ENCODE measurements at places on chromosomes 7 and 10.

- DNase-seq: no peak
These were observed 143.0 kb upstream of the TCF7L2 start for GRCh38 chr10:112807013-112807412.

GRCh38 chr7:34849986-34850385 lies 187.3 kb downstream of the DPY19L1 start:
- no peak for DNase-seq

DNA sequence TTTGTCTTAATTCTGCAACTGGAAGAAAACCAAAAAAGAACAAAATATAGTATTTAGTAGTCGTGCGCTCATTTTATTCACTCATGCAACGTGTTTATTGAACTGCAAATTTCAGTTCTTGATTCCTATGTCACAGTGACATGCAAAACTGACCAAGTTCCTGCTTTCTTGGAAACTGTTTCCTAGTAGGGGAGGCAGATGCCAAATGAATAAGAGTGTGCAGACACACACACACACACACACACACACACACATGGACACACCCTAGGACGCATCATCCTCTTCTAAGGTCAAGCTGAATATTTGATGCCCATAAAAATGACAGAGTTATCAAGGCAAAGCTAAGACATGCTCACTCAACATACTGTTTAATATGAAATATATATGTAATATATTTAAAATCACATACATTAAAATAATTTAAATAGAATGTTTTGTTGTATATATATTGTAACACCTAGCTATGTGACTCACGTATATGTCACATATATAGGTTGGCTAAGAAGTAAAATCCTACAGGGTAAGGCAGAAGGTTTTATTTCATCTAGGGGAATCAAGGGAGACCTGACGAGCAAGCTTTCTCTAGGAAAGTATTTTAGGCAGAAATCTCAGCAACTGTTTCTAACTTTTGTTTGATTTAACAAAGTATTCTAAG lies 79.6 kb downstream of the SVIL start:
- no peak for DNase-seq

GRCh38 chr7:134058521-134058920 lies 68.6 kb upstream of the LRGUK start:
- DNase-seq: no peak

DNA sequence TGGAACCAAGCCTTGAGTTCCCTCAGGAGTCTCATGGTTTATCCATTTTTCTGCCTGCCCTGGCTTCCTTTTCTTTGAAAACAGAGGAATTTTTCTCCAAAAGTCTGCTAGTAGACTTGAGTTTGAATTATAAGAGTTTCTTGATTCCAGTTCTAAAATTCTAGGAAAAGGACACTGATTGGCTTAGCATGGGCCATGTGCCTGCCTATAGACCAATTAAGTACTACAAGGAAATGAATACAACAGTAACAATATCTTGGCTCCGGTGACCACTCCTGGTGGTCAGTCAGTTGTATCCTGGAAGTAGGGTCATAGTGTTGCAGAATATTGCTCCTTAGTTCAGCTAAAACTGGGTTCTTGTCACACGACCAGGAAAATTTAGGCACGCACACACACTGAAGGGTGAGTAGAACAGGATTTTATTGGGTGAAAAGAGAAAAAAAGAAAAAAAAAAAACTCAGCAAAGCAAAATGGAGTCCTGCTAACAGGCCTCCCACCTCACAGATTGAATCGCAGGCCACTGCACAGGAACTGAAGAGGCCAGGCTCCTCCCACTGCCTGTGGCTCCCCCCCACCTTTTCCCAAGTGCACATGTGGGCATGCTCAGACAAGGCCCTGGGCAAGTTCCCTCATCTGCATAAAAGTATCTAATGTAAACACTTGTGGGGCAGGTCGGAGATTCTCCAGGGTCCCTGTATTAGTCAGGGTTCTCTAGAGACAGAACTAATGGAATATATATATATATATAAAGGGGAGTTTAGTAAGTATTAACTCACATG lies 155.1 kb downstream of the LYZL1 start:
- DNase-seq: no peak

GRCh38 chr10:123180101-123181090 lies 26.2 kb downstream of the BUB3 start:
- no peak for DNase-seq

GRCh38 chr10:29479981-29480954 lies 154.5 kb downstream of the SVIL start:
- no peak for DNase-seq

DNA sequence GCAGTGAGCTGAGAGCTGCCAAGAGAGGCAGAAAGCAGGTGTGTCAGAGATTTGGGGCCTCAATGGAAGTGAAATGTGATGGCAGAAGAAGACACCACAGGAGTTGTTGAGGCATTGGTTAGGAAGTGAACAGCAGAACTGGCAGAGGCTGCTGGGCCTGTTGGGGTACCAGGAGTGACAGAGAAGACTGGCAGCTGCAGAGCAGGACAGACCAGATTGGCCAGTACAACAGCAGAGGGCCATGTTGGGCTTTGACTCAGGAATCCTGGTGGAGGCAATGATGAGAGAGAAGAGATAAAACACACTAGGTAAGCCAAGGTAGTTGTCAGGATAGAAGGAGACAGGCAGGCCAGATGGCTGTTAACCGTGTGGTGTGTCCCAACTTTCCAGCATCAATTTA lies 19.9 kb upstream of the HERPUD2 start:
- no peak for DNase-seq

- DNase-seq: no peak
These were observed 142.5 kb downstream of the DNAJB6 start for GRCh38 chr7:157479326-157479725.

DNA sequence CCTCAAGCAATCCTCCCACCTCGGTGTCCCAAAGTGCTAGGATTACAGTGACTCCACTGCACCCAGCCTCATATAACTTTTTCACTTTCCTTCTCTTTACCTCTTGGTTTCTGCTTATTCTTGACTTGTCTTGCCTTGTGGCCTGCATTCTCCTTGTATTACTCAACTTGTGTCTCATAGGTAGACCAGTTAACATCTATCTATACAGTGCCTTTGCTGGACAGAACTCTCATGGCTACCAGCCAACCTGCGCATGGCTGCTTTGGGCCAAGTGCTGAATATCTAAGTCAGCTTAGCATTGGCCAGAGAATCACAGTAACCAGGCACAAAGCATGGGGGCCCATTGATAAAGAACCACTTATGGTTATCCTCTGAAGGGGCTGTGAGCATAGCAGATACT lies 42.6 kb upstream of the ZNRF2 start:
- no peak for DNase-seq

- no peak for DNase-seq
These were observed 45.2 kb downstream of the LRRC20 start for GRCh38 chr10:70337201-70337651.

DNA sequence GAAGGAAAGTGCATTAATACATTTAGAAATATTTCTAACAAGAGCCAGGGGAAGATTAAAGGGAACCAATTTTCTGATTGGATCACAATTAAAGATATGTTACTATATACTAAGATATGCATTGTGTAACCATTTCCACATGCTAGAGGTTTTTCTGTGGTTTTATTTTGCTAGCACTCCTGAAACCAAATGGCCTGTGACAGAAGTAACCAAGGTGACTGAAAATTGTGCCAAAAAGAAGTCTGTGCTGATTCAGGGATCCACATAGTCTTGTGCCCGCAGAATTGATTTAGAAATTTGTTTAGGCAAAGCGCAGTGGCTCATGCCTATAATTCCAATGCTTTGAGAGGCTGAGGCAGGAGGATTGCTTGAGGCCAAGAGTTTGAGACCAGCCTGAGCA lies 1.8 kb downstream of the CC2D2B start:
- DNase-seq: no peak

GRCh38 chr7:99752356-99752755 lies 17.4 kb upstream of the CYP3A7 start:
- DNase-seq: no peak

- no peak for DNase-seq
These were observed 62.7 kb downstream of the LANCL2 start for GRCh38 chr7:55427800-55428199.

GRCh38 chr10:21285742-21286331 lies 239.6 kb downstream of the SKIDA1 start:
- DNase-seq: no peak

DNA sequence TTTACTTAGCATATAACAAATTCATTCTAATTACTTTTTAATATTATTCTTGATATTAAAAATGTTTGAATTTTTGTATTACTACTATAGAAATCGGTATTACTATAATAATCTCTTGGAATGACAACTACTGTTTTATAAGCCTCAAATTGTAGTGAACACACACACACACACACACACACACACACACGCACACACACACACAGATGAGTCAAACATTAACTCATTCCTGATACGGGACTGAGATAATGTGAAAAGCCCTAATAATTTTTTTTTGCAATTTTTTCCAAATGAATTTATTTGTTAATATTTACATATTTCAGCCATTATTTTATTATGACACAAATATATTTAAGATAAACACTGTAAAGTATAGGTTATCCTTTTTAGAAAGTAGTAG lies 951.2 kb upstream of the PHF14 start:
- no peak for DNase-seq

GRCh38 chr7:32319012-32319382 lies 171.2 kb downstream of the LSM5 start:
- DNase-seq: no peak

DNA sequence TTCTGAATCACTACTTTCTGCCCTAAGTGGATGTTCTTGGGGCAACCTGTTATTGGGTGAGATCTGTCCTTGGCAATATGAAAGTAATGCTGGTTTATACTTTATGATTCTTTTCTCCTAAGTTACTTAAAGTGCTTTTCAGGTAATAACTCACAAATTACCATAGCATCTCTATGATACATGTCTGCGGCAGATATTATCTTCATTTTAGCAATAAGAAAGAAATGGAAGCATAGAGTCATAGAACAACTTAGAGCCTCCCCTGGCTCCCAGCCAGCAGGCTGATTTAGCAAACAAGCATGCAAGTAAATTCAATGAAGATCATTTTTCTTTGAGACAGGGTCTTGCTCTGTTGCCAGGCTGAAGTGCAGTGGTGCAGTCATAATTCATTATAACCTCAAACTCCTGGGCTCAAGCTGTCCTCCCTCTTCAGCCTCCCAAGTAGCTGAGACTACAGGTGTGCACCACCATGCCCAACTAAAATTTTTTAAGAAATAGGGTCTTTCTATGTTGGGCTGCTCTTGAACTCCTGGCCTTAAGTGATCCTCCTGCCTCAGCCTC lies 38.1 kb upstream of the GRM8 start:
- no peak for DNase-seq

- DNase-seq: no peak
These were observed 42.5 kb downstream of the CCDC71L start for GRCh38 chr7:106618480-106618879.

GRCh38 chr7:27212497-27213432 lies 12.9 kb upstream of the HOXA13 start:
- DNase-seq: no peak

GRCh38 chr7:4689668-4690067 lies 7.6 kb downstream of the FOXK1 start:
- DNase-seq: no peak

DNA sequence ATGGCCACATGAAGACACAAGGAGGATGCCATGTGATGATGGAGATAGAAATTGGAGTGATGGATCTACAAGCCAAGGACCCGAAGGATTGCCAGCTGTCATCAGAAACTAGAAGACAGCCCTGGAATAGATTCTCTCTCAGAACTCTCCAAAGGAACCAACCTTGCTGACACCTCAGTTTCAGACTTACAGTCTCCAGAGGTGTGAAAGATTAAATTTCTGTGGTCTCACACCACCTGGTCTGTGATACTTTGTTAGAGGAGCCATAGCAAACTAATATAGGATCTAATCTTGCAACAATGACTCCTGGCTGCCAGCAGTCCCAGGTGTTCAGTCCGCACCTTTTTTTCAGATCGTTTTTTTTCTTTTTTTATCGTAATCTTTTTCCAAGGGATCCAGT lies 647.3 kb upstream of the GHITM start:
- DNase-seq: no peak

- no peak for DNase-seq
These were observed 246.1 kb downstream of the CREB5 start for GRCh38 chr7:28658381-28658780.

DNA sequence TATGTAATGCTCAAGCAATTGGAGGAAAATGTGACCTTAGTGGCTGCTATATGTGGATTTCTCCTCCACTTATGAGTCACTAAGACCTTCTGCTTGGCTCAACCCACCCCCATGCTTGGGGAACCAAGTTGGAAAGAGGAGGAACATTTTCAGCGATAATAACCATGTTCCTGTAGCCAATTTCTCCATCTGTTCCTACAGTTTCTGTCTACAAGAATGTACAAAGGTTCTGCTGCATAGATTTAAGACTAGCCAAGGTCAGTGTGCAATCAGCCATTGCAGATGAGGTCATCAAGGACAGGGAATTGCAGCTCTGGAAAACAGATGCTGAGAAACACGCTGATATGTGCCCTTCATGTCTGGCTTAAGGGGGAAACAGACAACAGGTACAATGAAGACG lies 5.6 kb upstream of the NRCAM start:
- DNase-seq: no peak

DNA sequence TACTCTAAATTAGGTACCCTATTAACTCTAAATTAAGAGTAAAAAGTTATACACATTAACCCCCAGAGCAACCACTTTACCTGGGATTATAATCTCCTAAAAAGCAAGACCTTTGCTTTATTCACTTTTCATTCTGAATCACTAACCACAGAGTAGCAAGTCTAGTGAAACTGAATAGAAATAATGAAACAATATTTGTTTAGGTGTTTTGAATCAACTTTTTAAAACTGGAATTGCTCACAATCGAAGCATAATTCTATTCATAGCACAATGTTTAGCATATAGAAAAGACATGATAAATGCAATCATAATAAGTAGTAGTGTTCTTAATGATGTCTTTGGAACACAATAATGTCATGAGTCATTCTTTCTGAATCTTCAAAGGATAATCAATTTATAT lies 37.0 kb upstream of the CASD1 start:
- no peak for DNase-seq

GRCh38 chr10:89351780-89352597 lies 24.2 kb downstream of the IFIT3 start:
- no peak for DNase-seq

DNA sequence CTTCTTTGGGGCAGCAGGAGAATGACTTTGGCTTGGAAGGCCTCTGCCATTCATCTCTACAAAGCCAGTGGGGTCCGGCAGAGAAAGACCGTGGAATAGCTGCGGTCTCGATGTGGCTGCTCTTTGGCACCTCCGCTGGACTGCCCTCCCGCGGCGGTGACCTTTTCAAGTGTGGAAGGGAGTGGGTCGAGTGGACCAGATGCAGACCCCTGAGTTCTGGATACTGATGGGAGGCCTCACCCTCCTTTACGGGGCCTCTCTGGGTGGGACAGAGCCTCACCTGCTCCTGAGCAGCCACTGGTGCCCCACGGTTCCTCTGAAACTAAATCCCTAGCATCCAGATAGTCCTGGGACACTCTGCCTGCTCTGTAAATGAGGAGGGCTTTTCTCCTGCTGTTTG lies 113.1 kb downstream of the NT5C2 start:
- DNase-seq: no peak
